ENCODE measurements at places on chromosomes 16 and 17.

DNA sequence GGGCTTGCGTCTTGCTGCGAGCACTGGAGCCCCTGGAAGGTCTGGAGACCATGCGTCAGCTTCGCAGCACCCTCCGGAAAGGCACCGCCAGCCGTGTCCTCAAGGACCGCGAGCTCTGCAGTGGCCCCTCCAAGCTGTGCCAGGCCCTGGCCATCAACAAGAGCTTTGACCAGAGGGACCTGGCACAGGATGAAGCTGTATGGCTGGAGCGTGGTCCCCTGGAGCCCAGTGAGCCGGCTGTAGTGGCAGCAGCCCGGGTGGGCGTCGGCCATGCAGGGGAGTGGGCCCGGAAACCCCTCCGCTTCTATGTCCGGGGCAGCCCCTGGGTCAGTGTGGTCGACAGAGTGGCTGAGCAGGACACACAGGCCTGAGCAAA lies 7.4 kb downstream of the MPG start:
- DNase-seq: no peak

DNA sequence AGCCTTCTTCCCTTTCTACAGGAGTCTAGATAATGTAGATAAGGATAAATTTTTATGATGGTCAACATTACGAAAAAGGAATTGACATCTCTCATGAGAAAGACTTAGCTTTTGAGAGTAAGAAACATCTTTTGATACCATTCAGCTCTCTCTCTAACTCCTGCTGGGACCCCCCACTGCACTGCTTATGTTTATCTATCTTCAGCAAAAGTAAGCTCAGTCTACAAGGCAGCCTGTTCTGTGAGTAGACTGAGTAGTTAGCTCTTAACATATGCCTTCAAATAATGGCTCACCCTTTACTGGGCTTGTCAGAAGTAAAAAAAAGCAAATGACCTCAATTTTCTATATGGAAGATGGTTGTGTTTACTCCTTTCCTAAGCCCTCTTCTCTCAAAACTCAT lies 372.2 kb upstream of the CDH11 start:
- DNase-seq: no peak

- no peak for DNase-seq
Measured at GRCh38 chr17:78257810-78258322, 26.4 kb downstream of the TMEM235 start.

DNA sequence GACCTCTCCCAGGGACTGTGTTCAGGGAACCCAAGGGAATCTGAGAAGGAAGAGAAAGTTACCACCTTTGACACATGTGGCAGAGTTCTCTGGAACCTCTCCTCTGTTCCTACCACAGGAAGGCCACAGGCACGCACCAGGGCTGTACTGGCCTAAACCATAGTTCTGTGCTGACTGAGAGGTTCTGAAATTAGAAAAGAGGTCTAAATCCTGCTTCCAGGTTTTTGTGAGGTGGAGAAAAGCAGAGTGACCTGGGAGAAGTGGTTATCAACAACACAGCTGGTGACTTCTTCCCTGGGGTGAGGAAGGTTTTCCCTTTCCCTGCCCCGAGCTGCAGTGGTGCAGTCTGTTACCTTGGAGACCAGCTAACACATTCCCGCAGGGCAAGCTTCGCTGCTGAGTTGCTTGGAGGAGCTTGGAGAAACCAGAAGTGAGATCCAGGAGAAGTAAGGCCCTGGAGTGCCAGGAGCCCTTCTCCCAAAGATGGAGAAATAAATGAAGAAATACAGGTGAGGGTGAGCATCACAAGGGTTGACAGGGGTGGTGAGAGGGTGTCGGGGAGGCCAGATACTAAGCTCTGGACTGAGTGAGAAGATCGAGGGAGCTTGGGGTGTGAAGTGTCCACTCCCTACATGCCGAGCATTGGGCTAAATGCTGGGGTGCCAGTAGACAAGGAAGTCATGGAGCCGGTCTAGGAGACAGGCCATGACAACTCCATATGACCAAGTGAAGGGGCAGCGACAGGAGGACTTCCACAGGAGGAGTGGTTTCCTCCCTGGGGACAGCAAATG lies at the start of gene VWA3A:
Gene VWA3A, plus strand, starts transcription at position 399 of the 791 bp plus-strand sequence. Its CDS starts 97 bp downstream, at position 496.
- no peak for DNase-seq

GRCh38 chr17:72921347-72922054 lies 171.0 kb downstream of the SLC39A11 start:
- no peak for DNase-seq

DNA sequence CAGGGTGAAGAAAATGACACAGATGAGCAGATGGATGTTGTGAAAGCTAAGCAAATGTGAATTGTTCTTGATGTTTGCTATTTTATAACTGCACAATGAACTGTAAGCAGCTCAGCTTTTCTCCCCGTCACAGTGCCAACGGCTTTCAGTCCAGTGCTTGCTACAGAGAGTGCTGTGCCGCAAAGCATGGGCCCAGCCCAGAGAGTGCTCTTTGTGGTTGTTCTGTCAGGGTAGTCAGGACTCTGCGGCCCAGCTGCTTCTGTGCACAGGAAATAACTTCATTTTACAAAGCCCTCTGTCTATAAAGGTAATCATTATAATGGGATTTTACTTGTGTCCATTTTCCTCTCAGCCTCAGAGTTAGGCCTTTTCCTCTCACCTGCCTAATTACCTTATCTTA lies 39.1 kb downstream of the CDRT15 start:
- DNase-seq: no peak

DNA sequence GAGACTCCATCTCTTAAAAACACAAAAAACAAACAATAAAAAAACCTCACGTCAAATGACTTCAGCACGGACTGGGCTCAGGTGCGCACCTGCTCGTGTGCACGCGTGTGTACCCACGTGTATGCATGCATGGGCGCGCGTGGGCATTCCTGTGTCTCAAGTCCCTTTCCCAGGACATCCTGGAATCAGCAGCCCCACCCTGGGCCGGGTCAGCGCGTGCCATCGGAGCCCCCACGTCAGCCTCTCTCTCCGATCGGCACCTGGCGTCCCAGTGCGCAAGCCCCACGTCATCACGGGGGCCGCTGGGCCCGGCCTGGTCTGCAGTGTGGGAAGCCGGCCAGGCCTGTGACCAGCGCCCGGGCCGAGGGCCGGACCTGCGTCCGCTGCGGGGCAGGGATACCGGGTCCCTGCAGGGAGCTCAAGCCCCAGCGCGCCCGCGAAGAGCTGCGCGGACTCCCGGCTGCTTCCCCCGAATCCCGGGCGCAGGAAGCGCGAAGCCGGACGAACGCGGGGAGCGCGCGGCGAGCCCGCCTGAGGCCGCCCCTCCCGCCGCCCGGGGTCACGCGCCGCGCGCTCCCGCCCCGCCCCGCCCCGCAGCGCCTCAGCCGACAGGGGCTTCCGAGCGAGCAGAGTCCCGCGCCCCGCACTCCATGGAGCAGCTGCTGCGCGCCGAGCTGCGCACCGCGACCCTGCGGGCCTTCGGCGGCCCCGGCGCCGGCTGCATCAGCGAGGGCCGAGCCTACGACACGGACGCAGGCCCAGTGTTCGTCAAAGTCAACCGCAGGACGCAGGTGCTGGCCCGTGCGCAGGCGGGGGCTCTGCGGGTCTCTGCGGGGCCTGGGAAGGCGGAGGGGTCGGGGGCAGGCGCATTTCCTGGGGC lies at the start of gene FN3K:
Gene FN3K, plus strand, starts transcription at position 629 of the 880 bp plus-strand sequence. Its CDS starts 22 bp downstream, at position 651.
- no peak for DNase-seq

GRCh38 chr17:50326831-50327364 lies 19.0 kb upstream of the XYLT2 start:
- DNase-seq: no peak

DNA sequence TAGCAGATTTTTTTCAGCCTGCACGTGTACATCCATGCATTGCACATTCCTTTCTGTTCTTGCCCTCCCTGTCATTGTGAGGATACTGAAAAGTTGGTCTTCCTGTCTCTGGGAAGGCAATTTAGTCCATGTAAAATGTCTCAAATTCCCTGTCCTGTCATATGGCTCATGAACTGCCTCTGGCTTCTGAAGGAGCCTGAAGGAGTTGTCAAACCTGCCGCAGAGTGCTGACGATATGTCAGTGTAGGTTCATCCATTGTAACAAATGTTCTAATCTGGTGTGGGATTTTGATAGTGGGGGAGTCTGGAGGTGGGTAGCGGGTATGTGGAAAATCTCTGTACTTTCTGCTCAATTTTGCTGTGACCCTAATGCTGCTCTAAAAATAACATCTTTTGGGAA lies 59.6 kb downstream of the YPEL2 start:
- no peak for DNase-seq

- DNase-seq: no peak
Measured at GRCh38 chr16:6206080-6206479, 1108.5 kb upstream of the EEF2KMT start.

- no peak for DNase-seq
Measured at GRCh38 chr16:72277749-72278148, 105.8 kb upstream of the PMFBP1 start.

DNA sequence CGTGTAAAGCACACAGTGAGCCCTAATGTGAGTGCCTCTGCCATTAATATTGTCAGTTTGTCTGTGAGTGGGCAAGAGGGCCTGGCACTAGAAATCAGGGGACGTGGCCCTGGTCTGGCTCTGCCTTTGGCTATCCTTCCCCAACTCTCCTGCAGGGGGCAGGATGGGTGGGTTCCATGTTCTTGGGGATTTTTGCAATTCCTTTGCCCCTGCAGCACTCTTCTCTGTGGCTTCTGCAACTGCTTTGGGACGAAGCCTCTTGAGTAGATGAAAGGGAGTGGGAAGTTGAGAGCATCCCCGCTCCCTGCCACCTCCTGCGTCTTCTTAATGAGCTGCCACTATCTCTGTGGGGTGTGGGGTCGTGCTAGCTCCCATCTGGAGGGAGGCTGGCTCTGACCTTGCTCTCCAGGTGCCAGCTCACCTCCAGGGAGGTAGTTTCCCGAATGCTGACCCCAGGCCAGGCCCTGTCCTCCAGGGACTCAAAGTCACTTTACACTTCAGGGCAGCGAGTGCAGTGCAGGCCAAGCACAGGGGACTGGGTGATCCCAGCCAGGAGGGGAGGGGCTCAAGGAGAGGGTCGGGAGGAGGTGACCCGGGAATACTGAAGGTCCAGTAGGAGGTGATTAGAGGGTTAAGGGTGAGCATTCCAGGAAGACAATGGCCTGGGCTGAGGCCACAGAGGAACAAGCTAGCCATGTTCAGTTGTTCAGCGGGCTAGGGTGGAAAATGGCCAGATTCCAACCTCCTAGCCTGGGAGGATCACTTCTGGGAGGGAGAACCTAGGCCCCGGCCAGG lies 121.0 kb upstream of the NLRP1 start:
- DNase-seq: no peak

- no peak for DNase-seq
Measured at GRCh38 chr17:44557651-44558285, 484 bp downstream of the FZD2 start.

DNA sequence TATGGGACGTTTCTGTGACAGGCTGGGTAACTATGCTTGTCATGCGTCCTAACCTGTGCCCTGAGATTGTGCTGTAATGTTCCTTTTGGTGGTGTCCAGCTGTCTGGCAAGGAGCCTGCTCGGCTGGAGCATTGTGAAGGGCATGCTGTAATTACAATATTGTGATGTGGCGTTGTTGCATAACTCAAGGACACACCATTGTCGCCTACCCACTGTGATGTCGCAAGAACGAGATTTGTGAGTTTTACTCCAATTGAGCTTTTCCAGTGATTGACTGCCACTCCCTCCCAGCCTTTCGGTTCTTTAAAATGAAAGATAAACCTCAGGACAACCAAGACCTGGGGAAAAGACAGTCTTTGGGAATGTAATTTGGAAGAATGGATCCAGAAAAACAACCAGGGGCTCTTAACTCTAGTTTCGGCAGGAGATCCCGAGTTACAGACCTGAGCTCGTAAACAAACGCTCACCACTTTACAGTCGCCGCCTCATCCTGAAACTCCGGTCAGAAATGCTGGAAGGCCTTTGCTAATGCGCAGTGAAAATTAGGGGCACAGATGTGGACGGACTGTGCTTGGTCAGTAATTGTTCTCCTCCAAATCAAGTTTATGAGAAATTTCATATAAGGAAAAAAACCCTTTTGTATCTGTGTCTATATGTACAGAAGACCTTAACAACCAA lies 1.3 kb downstream of the ZNF750 start:
- DNase-seq: no peak

- no peak for DNase-seq
Measured at GRCh38 chr16:10939649-10940234, 2.5 kb downstream of the DEXI start.

DNA sequence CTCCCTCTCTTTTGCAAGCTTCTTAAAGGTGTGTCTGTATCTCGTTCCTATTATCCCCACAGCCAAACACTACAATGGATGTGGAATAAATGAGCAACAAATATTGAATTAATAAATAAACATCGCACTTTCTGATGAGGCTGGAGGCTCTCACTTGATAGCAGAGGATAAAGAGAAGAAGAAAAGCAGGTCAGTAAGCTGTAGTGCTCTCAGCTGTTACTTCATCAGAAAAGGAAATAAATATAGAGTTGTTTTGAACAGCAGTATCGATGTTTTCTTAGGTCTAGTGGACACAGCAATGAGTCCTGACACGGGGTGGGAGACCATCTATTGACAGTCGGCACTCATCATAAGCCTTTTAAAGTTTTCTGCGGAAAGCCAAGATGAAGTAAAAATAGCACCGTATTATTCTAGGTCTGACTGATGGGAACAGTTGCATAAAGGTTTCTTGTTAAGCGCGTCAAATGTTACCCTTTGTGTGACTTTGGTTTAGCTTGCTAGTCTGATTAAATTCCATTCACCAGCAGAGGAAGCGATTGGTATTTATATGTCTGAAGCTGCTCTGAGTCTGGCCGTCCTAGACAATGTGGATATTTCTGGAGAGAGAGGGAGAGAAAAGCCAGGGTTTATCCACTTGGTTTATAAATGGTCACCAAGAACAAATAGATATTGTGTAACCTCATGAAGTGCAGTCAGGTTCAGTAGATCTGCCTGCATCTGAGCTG lies 646.1 kb downstream of the CDH11 start:
- no peak for DNase-seq

- DNase-seq: no peak
Measured at GRCh38 chr17:61662741-61663140, 71.7 kb upstream of the NACA2 start.

DNA sequence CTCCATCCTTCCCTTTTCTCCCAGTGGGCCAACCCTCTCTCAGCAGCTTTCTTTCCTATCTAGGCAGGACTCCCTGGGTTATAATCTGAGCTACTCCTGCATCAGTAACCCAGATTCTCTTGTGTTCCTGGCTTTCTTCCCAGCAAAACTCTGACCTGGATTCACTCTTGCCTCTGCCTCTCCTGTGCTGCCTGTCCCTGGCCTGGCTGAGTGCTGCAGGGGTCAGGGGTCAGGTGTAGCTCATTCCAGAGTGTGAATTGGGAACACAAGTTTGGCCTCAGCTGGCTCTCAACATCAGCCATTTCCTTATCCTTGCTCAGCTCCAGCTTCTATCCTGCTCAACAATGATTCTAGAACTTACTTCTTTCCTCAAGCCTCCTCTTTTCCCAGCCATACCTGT lies 2.5 kb upstream of the ST6GALNAC2 start:
- no peak for DNase-seq

- DNase-seq: no peak
Measured at GRCh38 chr17:7629939-7630571, at the start of gene SHBG. SHBG (plus strand) TSS chr17:7630135; CDS start chr17:7630173, 38 bp downstream.
